ENCODE measurements at places on chromosomes 3 and 15.

- no peak for DNase-seq
These were observed 74.8 kb upstream of the POLG start for GRCh38 chr15:89409184-89410038.

- DNase-seq = no peak
These were observed 59.0 kb upstream of the PPARG start for GRCh38 chr3:12229896-12230295.

GRCh38 chr3:9761919-9762318, 7.8 kb downstream of the CAMK1 start:
- DNase-seq = no peak

- peak; percentile 58 for DNase-seq
These were observed 406.4 kb upstream of the PROK2 start for GRCh38 chr3:72191209-72191960.

GRCh38 chr3:58090351-58090750, 82.1 kb downstream of the FLNB start:
- DNase-seq = no peak

DNA sequence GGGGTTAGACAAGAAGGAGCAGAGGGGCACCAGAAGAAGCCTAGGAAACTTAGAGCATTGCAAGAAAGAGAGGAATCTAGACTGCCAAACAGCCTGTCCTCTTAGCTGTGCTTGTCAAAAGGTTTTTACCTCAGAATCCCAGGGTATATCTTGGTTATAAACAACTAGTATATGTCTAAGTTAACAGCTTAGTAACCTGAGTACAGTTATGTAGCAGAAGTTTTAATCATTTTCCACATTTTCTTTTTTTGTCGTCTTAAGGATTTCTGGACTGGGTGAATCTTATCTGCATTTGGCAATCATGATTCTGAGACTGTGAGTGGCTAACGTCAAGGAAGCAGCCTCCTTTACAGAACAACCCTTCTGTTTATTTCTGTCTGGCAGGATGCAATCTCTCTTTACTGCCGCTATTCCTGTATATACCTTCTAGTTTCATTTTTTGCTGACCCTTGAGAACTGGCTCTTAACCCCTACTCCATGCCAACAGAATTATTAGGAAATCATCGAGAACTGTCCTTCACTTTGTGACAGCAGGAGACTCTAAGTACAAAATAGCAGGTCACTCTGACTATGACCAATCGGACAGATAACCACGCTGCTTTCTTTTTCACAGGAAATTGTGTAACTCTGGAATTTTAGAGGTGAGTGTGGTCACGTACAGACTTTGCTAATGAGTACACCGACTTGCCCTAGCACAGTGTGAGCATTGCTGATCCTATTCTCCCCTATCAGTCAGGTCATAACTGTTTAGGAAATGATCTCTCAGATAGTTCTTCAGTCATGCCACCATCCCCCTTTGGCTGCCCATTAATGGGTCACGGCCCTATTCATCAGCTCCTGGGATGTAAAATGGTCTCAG, 3.3 kb upstream of the CP start:
- peak; percentile 90 for DNase-seq

- DNase-seq = no peak
These were observed 479.9 kb downstream of the CNTN4 start for GRCh38 chr3:2578560-2578959.

DNA sequence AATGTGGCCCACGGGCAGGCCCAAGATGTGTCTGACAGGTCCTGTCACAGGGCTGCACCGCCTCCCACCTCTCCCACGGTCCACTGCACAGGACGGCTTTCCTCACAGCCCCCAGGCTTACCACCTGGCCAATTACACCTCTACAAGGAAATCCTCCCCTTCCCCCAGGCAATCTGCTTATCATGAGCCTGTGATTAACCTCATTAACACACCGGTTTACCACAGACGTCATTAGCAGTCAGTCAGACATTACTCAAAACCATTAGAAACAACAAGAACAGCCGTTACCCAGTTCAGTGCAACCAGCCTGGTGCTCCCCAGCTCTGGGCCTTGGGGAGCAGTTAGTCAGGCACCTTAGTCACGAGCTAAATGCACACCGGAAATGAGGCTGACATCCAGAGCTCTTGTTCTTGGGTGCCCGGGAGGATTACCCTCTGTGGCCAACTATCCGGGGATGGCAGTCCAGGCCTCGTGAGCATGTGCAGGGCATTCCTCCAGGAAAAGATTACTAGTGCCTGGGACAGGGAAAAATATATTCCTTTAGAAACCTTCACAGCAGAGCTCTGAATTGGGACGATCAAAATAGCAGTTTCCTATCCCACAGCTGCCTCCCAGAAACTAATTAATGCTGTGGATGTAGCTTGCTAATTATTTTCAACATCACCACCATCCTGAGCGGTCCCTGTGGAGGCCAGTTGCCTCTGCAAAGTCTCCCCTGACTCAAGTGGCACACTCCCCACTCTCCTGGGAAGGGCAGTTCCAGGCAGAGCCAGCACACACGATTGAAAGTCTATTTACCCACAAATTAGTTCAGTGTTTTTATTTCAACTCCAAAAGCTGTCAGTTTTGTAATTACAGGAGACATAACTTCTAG, 117.4 kb upstream of the ZBED2 start:
- no peak for DNase-seq

DNA sequence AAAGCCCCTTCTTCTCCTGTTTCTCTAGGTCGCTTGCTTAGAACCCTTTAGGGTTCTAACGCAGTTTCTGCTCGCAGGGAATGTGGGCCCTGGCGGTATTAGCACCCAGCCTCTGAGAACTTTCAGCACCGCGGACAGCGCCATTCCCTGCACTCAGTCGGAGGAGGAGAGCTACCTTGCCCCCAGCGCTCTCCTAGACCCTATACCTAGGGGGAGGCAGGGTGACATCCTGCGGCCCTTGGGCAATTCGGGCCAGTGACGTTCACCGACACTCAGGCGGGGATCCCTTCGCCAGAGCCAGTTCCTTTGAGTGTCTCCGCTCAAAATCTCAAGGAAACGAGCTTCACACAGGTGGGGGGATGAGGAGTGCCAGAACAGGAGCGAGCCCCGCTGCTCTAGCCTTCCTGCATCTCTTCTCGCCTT, 1.3 kb downstream of the SLC7A14 start:
- DNase-seq = peak; percentile 75
